ENCODE measurements at places on chromosomes 11 and 22.

- DNase-seq = no peak
Observed at GRCh38 chr22:23673826-23674690, 16.8 kb upstream of the RGL4 start.

DNA sequence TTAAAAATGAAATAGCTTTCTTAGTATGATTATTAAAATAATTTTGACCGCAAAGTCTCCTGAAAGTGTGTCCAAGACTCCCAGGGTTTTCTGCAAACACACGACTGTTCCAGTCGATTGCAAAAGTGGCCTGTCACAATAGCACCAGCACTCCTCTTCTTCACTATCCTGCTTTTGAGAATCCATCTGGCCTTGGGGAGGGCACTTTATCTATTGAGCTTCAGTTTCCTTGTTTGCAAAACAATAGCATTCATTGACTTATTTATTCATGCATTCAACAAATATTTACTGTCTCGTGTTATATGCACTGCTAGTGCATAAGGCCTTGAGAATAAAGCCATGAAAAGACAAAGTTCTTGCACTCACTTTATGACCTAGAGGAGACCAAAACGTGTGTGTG is 96.2 kb upstream of the NTM start:
- DNase-seq = no peak

DNA sequence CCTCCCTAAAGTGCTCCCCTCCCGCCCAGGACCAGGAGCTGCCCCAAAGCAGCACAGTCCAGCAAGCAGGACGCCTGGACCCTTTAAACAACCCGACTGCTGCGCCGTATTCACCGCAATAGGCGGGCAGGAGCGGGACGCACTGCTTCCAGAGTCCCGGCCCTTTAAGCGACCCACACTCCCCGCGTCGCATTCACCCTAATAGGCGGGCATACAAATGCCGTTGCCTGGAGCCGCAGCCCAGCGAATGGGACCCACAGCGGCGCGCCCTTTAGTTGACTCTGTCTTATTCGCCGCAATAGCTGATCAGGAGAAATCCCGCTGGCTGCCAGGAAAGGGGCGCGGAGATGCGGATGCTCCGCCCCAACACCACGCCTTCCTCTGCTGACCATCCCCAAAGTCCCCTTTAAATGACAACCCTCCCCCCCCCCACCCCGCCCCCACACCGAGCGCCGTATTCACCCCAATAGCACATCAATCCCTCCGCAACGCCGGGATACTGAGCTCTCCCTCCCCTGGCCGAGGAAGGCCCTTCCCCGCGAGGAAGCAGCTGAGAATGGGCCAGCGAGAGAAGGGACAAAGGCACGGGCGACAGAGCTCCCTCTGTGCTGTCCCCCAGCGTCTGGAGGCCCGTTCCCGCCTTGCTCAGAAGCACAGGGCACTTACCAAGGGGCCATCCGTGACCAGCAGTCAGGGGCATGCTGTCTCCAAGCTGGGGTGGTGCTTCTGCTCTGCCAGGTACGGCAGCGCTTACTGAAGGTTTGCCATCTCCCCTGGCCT is 4.7 kb downstream of the OSBPL5 start:
- peak; percentile 74 for DNase-seq

DNA sequence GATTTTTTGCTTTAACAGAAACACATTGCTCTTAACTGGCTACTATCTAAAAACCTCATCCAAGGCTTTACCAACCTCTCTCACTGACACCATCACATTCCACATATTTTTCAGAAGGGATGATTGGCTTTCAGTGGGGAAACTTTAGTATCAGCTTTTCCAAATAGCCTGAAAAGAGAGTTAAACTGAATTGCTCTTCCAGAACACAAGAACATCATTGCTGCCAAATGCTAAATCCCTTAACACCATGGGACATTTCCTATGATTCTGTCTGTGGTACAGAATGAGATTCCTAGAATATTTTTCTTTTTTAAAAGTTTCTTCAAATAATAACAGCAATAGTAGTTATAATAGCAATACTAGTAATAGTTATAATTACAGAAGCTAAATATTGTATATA is 45.4 kb downstream of the SOX6 start:
- DNase-seq = no peak

GRCh38 chr11:71450507-71450906 is 2.3 kb upstream of the DHCR7 start:
- DNase-seq = no peak

DNA sequence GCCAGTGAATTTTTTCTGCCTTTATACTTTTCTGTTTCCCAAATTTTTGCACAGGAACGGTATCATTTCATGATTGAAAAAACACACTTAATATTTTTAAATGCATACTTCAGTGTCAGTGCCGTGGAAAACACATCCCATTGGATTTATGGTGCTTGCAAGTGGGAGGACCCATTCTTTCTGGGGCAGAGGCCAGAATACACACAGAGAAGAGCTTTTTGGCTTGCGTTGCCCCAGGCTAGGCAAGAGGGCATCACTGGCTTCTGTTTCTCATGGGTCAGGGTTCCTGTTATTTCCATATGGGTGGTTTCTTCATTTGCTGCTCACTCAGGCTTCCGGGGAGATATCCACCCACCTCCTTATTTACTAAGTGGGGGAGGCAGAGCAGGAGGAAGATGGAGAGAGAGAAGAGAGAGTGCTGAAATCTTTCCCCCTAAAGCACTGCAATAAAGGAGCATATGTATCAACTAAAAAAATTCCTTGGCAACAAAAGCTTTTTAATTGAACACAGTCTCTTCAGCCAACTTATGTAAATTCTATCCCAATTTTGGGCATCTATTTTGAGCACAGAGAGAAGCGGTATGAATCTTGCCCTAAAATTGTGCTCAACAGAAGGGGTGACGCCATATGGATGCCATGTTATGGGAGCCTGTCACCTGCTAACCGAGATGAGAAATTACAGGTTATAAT is 66.0 kb upstream of the KIRREL3 start:
- DNase-seq = no peak

DNA sequence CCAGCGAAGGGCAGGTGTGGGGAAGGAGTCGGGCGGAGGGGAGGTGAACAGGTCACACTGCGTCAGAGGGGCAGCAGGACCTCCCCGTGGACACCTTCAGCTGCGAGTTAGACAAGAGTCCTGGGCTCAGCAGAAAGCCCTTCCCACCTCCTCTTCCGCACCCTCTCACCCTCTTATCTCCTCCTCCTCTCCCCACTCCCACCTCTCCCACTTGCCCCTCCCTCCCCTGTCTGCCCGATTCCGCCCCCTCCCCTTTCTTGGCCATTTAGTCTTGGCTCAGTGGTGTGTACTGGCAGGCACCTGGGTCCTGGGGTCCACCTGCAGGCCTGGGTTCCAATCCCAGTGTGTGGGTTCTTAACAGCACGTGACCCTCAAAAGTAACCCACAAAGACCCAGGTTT is 37.2 kb downstream of the CYTH4 start:
- no peak for DNase-seq

DNA sequence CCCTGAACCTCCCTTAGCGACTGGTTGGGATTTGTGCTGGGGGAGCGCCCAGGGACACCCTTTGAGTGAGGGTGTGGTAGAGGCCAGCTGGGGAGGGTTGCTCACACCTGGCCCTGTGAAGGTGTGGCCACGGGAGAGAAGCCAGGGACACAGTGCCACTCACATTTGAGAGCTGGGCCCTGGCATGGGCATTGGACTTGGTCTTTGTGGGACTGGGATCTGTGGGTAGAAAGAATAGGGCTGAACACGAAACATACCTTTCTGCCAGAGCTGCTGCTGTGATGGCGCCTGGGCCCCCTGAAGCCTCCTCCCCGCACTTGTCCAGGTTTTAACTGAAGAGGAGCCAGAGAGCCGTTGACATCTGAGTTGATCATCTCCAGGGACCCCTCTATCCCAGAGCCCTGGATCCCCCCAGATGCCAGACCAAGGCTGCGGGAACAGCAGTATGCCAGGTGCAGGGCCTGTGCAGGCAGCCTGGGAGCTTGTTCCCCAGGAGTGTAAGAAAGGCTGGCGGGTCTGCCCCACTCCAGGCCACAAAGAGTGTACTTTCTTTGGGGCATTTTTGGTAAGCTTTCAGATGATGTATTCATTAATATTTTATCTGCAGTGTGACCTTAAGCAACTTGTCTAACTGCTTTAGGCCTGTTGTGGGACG is 284.1 kb downstream of the TBC1D22A start:
- no peak for DNase-seq

- DNase-seq = no peak
Observed at GRCh38 chr11:94000659-94001058, 20.5 kb upstream of the HEPHL1 start.

- no peak for DNase-seq
Observed at GRCh38 chr11:45141171-45141570, 5.3 kb upstream of the PRDM11 start.

DNA sequence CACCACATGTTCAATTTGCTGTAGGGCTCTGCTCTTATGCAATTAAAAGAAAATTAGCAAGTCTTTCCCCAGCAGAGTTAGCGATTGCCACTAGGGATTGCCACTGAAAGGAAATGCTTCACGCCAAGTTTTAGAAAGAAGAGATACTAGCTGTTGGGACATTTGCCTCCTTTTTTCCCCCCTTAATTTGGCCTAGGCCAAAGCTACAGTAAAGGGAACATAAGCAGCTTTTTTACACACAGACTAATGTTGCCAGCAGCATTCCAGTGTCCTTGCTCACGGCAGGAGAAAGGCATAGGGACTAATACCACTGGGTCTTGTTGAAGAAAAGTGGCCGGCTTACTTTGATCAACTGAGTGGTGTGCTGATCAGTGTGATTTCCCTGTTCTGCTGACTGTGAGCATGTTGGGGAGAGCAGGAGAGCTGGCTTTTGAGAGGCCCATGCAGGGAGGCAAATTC is 71.2 kb downstream of the PHF21A start:
- DNase-seq = peak; percentile 14

- no peak for DNase-seq
Observed at GRCh38 chr22:39278040-39278439, 33.3 kb upstream of the PDGFB start.

GRCh38 chr11:75689863-75690609 is 21.2 kb upstream of the MAP6 start:
- DNase-seq = no peak

- no peak for DNase-seq
Observed at GRCh38 chr11:69483691-69484426, 2.4 kb downstream of the LINC01488 start.

GRCh38 chr11:29452146-29452545 is 564.7 kb downstream of the KCNA4 start:
- DNase-seq = no peak

GRCh38 chr22:44399906-44400762 is 87.4 kb upstream of the SHISAL1 start:
- DNase-seq = no peak

- DNase-seq = peak; percentile 50
Observed at GRCh38 chr11:45180179-45180847, 33.9 kb downstream of the PRDM11 start.

DNA sequence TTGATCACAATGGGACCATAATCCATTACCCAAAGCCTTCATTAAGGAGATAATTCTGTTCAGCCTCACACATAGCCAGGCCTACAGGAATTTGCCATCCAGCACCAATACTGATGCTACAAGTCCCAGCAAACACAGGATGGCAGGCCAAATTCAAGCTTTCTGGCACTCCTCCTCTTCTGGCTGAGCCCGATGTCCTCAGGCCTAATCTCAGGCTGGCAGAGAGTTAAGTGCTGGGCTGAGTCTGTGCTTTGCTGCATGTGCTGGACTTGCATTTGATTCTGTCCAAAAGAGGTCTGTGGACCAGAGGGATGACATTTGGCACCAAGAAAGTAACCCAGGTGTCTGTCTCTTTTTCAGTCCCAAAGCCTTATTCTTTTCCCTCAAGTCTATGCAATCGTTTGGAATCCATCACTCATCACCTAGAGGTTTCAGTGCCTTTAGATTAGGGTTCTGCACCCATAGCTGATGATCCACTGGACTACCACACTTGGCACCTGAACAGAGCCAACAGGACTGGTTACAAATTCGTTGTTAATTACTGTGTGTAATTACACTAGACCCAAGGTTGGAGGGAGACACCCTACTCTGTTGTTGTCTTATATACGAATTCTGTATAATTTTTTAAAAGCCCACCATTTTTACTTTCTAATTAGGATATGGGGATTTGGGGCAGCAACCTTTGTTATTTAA is 19.4 kb upstream of the LIN7C start:
- no peak for DNase-seq

GRCh38 chr11:43969543-43969942 is 27.1 kb downstream of the C11orf96 start:
- no peak for DNase-seq

DNA sequence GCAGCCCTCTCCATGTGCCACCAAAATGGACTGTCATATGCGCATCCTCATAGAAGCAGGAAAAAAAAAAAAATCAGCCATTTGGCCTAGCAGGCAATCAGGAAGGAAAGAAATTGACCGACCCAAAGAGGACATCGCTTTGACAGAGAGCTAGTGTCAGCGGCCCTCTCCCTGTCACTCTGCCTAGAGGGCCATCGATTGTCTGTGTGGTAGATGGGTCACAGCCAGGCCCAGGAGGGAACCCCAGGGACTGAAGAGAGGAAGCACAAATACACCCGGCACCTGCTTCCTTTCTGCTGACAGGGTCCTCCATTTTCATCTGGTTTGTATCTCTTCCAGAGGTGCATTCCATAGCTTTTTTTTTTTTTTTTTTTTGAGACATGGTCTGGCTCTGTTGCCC is 21.8 kb downstream of the VPS37C start:
- DNase-seq = no peak

DNA sequence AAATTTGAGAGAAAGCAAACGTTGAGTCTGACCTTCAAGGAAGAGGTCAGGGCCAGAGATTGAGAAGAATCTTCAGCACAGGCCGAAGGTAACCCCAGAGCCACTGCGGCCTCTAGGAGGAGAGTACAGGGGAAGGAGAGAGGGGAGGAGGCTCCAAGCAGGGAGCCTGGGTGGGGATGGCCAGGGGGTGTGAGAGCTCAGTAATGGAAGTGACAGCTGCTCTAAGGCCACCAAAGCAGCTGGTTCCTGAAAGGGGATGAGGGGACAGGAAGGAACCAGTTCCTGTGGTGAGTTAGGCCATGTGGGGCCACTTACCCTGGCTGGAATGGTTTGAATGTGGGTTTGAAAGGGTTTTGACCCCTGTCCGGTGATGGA is 46.1 kb downstream of the PISD start:
- DNase-seq = no peak

- no peak for DNase-seq
Observed at GRCh38 chr22:18974477-18975180, 38.5 kb upstream of the PRODH start.

Measured in NCI-H1930 (cell line).